ENCODE measurements at places on chromosomes 1 and 21.

DNA sequence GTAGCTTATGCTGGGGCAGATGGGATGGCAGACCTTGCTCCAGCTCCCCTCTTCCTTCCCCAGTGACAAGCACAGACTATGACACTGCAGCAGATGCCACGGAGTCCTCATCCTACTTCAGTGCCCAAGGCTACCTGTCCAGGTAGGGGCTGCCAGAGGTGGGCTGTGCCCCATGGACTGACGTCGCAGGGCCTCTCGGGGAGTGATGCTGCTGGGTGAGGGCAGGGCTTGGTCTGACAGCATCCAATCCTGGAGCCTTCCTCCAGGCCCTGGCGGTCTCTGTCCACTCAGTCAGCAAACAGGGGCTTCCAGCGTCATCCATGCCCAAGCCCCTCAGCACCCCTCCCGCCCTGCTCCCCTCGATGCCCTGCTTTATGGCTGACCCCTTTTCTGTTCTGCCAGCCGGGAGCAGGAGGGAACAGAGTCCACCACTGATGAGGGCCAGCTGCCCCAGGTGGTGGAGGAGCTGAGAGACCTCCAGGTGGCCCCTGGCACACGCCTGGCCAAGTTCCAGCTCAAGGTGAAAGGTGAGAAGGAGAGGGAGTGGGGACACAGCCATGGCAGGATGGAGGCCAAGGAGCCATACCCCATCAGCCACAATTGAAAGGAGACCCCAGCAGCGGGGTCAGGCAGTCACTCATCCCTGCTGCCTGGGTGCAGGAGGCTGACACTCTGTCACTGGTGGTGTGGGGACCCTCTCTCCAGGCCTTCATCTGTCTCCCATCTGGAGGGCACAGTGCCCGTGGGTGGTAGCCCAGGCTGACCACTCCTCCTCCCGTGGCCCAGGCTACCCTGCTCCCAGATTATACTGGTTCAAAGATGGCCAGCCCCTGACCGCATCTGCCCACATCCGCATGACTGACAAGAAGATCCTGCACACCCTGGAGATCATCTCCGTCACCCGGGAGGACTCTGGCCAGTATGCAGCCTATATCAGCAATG lies 73.6 kb downstream of the TRIM11 start:
- DNase-seq = no peak

DNA sequence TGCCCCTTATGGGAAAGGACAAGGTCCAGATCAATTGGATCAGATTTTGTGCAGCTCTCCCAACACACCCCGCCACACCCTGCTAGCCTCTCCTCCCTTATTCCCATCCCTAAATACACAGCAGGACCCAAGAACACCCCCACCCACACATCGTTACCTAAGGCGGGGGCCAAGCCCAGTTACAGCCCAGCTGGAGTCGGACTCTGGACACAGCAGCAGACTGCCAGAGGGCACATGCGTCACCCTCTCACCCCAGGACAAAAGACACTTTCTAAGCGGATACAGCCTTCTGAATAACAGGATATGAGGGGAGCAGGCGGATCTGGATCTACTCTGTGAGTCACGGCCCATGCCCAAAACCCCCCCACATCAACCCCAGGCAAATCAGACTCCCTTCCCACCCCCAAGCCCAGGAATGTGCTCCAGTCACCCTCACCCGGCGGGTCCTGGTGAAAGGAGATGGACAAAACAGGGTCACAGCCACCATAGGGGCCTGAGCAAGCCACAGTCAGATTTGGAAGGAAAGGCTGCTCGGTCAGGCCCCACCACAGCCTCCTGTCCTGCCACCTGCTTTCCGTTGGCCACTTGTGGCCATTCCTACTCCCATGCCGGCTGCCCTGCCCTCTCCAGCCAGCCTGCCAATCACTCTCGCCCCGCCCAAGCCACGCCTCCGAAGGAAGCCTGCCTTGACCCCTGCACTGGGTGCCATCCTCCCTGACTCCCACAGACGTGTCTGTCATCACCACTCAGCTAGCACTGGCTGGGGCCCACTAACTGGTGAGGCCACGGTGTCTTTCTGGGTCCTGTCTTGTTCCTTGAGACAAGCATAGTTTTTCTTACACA lies 4.0 kb downstream of the S100A16 start:
- no peak for DNase-seq

DNA sequence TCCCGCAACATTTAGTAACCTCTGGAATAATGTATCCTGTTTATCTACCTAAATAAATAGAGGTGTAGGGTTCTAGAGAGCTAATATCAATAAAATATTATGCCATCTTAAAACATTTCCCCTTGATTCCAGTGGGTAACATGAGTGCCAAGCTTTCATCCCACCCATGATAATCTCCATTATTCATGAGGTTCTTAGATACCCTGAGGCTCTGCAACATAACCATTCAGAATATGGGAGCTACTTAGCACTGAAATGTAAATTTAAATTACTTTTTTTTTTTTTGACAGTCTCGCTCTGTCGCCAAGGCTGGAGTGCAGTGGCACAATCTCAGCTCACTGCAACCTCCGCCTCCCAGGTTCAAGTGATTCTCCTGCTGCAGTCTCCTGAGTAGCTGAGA lies 832.7 kb downstream of the BRINP3 start:
- DNase-seq = no peak

GRCh38 chr1:192980856-192981255 lies 78.3 kb downstream of the UCHL5 start:
- DNase-seq = no peak

DNA sequence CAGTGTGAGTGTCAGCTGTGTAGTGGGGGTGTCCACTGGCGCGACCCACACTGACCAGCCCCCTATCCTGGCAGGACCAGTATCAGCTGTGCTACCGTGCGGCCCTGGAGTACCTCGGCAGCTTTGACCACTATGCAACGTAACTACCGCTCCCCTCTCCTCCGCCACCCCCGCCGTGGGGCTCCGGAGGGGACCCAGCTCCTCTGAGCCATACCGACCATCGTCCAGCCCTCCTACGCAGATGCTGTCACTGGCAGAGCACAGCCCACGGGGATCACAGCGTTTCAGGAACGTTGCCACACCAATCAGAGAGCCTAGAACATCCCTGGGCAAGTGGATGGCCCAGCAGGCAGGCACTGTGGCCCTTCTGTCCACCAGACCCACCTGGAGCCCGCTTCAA lies 28.1 kb upstream of the KDM4A start:
- DNase-seq = no peak

- DNase-seq = no peak
These were observed 192.9 kb downstream of the RHOU start for GRCh38 chr1:228927946-228928898.

All from NCI-H1436 treated with DMSO at 0.1 percent for 48 hours (cell line).